ENCODE measurements at places on chromosomes 4 and X.

DNA sequence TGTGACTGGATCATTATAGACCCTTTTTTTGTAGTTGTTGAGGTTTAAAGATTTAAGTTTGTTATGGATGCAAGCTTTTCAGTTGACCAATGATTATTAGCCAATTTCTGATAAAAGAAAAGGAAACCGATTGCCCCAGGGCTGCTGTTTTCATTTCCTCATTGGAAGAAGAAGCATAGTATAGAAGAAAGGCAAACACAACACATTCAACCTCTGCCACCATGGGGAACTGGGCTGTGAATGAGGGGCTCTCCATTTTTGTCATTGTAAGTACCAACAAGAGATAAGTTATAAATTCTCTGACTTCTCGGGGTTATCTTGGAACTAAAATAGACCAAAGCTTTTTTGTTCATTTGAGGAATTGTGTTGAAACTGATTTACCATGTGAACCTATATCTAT is at the start of gene CYBB:
Gene CYBB (plus strand): TSS at position 203 of the 400 bp plus-strand sequence. CDS start 19 bp downstream, at position 222.
- no peak for DNase-seq

DNA sequence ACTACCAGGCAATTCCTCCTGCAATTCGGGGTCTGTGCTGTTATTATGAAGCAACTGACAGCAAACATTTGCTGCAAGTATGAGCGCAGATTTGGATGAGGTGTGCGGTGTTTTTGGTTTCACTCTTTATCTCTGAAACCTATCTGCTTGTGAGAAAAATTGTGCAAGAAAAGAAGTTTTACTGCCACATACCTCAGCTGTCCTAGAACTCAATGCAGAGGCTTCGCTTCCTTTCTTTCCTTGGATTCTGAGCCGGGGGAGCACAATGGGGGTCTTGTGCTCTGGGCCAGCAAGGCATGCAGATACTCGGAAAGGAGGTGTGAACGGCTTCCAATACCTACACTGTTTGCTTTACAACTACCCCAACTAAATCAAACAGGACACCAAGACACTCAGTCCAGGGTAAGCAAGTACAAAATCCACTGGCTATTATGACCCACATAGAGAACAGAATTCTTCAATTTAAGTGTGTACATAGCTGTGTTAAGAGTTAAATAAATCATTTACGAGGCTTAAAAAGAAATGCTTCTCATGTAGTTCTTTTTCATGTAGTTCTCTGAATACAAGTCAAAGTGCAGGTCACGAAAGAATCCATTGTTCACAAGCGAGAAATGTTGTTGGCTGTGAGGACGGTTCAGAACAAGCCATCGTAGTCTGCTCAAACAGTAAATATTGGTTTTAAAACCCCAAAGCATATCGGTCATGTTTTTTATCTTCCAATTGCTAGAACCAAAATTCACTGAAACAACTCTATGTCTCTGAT is 1.1 kb downstream of the SORBS2 start:
- no peak for DNase-seq

- DNase-seq = no peak
These were observed 379.9 kb downstream of the ADAM29 start for GRCh38 chr4:175297965-175298565.

GRCh38 chr4:60400593-60400992 is 799.5 kb upstream of the ADGRL3 start:
- no peak for DNase-seq

DNA sequence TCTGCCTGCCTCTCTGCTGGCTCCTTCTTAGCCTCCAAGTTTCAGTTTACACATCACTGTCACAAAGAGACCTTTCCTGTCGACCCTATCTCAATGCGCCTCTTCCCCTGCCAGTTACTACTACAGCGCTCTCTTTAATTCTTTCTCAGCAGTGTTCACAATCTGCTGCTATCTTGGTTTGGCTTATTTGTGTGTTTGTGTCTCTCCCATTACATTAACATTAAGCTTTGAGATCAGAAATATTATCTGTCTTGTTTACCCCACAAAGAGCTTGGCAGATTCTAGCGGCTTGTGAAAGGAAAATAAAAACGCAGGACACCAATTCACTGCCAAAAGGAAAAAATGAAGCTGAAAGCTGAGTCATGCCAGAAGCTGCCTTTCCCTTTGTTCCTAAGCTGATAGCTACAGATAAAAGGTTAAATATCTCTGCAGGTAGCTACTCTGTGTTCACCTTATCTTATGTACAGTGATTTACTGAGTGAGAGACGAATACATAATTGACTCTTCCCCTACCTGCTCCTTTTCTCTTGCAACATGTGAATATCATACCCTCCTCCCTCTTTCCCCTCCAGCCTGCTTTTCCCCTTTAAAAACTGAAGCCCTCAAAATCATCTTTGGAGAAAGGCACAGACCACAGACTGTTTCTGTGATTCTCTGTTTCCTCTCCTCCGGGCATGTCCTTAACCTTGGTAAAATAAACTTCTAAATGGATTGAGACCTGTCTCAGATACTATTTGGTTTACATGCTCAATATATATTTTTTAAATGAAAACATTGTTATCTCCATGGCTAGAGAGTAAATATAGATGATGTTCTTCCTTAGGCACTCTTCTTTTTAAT is 19.3 kb upstream of the SLC9A7 start:
- no peak for DNase-seq

GRCh38 chr4:66193487-66193886 is 523.2 kb upstream of the EPHA5 start:
- no peak for DNase-seq

DNA sequence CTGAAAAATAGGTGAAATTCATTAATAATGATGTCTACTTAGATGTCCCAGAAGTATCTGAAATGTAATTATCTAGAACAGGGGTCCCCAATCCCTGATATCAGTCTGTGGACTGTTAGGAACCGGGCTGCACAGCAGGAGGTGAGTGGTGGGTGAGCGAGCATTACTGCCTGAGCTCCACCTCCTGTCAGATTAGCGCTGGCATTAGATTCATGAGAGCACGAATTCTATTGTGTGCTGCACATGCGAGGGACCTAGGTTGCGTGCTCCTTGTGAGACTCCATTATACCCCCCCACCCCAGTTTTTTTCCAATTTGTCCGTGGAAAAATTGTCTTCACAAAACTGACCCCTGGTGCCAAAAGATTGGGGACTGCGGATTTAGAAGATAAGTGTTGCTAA is 458.8 kb downstream of the CCSER1 start:
- DNase-seq = no peak

DNA sequence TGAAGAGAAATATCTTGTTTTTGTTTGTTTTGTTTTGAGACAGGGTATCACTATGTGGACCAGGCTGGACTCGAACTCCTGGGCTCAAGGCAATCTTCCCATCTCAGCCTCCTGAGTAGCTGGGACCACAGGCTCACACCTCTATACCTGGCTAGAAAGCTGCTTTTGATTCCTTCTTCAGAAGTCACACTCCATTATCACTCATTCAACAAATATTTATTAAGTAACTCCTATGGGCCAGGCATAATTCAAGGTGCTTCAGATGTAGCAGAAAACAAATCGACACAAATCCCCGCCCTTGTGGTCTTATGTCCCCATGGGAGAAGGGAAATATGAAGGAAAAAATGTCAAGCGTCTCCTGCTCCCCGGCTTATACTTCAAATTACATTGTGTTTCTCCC is 72.6 kb upstream of the DHX15 start:
- DNase-seq = no peak

All from effector CD4-positive, alpha-beta T cell (primary cell).